ENCODE measurements at places on chromosomes 12 and 14. TPM values are rescaled to one million over a fixed set of nuclear protein-coding genes. Genes with fewer than 3 reads are reported as not detected.

DNA sequence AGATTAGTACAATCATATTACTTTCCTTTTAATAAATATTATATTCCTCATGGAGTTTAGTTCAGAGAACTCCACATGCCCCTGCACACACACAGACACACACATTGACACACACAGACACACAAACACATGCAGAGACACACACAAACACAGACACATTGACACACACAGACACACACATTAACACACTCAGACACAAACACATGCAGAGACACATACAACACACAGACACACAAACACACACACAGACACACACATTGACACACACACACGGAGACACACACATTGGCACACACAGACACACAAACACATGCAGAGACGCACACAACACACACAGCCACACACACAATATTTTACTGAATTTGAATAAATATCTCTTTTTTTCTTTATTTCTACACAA, 12.5 kb upstream of the SCARB1 start:
- DNase-seq: no peak

The COCH gene
- 0.76 TPM for total RNA-seq

DNA sequence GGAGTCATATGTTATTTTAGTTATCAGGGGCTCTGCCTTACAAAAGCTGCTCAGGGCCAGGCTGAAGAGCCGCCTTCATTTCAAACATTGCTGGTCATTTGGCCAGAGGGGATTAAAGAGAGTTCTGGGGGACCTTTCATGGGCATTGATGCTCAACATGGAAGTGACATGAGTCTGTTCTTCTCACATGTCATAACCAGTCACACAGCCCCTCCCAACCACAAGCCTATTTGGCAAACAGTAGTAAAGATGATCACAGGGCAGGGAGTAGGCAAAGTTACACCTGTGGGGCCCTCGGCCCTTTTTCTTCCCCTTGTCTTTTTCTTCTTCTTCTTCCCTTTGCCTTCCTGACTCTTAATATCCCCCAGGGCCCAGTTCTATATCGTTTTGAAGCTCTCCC, 33.3 kb downstream of the CFAP54 start:
- no peak for DNase-seq

- DNase-seq: no peak
These were observed 2.9 kb upstream of the MMP17 start for GRCh38 chr12:131825146-131825892.

DNA sequence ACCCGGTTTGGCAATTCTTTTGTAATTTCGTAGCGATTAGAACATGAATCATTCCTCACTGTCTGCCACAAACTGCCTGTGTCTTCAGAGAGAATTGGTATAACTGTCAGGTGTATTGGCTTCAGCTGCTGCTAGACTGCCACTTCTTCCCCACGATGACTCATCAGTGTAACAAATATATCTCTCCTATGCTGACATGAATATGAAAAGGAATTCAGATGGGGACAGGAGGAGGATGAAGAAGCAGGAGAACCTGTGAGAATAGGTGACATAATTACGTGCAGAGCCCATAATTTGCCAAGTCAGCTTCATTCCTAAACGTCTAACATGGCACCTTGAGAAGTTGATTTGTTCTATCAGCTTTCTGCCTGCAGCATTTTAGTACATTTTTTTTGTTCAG, 64.9 kb downstream of the FRMD6 start:
- DNase-seq: no peak

The TAS2R20 gene
- not detected for total RNA-seq
